ENCODE measurements at places on chromosomes 6 and 20.

GRCh38 chr6:116536216-116536621, 9.3 kb downstream of the TRAPPC3L start:
- no peak for DNase-seq

DNA sequence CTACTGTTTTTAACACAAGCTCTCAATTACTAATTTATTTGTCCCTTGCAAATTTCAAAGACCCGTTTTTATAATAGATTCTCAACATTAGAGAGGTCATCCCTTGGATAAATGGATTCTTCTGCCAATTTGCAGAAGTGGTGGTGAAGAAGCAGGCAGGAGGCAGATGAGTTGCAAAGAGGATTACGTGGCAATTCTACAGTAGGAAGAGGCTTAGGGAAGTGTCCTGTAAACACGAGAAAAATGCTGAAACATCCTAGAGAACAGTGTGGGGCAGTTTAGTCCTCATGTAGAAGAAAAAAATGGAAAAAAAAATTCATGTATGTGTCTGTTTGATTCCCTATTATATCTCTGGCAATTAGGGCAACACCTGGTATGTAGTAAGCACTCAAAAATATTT, 87.6 kb downstream of the BMP2 start:
- DNase-seq, result no peak

DNA sequence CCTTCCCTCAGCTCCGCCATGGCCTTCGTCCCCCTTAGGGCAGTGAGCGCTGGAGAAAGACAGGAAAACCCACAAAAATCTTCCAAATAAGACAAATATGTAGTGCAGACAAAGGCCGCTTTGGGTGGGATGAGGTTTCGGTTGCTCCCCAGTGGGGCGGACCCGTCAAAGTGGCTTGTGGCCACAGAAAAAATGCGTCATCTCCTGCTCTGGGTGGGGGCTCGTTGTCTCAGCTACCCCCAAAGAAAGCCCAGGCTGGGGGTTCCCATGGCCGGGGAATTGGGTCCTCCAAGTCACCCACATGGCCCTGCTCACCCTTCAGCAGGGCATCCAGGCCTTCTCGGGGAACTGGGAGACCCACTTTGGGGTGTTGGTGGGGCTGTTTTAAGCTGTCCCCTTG, 21.9 kb upstream of the SCUBE3 start:
- DNase-seq, result no peak

GRCh38 chr6:159929819-159930218, 39.0 kb downstream of the MAS1 start:
- DNase-seq, result peak; percentile 61

DNA sequence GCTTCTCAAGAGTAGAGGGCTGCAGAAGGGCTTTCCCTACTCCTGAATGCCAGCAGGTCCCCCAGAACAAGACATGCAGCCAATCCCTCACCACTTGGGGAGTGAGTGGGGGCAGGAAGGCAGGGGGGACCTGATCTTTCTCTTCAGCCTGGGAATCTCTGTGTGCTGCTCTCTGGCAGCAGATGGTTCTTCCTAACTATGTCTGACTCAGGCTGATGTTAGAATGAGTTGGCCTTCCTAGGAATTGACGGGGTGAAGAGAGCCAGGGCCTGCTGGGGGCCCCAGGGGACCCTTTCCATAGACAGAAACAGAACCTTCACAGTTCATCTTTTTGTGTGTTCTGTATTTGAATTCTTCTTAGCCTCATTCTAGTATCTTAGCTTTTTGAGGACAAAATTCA, 29.0 kb upstream of the TCP11 start:
- no peak for DNase-seq
